ENCODE measurements at places on chromosomes 2 and 18.

DNA sequence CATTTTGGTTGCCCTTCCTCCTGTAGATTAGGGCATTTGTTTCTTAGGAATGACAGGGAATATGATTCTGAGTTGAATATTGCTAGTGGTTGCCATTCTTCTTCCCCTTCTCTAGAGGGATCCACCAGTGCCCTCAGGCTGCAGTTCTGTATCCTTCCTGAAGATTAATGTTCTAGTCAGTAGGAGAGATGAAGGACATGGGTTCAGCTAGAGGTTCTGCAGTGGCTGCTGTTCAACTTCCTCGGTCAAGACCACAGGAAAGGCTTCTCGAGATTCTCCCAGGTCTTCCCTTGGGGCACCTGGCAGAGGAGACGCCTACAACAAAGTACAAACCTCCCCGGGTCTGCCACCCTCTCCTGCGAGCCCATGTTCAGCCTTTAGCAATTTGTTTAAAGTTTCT, 325.5 kb downstream of the AFF3 start:
- DNase-seq, result no peak

DNA sequence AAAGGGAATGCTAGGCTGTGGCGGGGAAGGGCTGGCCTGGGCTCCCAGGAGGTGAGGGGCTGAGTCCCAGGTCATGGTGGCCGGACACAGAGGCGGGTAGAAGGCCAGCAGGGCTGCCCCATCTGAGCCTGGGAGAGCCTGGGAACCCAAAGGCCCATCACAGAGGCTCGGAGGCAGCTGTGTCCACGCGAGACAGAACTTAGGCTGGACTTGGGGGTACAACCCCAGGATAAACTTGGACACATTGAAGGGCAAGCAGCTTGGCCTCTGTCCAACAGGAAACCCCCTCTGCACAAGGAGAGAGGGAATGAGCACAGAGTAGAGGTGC, 95.9 kb downstream of the ZFP36L2 start:
- no peak for DNase-seq

GRCh38 chr2:5951471-5951870, 259.3 kb downstream of the SOX11 start:
- DNase-seq, result no peak

DNA sequence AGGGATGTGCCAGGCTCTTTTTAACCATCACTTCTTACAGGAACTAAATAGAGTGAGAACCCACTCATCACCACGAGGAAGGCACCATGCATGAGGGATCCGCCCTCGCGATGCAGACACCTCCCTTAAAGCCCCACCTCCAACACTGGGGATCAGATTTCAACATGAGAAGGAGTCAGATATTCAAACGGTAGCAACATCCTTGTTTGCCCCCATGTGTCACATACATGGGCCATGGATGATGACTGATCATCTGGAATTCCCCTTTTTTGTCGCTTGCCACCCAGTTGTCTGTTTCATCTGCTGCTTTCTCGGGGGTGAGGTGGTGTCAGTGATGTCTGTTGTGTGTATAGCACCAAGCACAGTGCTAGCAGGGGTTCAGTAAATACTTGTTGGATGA, 57.9 kb downstream of the NCK2 start:
- DNase-seq, result no peak

- DNase-seq, result no peak
Observed at GRCh38 chr2:233081232-233081730, 21.1 kb downstream of the INPP5D start.

GRCh38 chr2:231680992-231681852, 27.1 kb upstream of the PTMA start:
- DNase-seq, result no peak

DNA sequence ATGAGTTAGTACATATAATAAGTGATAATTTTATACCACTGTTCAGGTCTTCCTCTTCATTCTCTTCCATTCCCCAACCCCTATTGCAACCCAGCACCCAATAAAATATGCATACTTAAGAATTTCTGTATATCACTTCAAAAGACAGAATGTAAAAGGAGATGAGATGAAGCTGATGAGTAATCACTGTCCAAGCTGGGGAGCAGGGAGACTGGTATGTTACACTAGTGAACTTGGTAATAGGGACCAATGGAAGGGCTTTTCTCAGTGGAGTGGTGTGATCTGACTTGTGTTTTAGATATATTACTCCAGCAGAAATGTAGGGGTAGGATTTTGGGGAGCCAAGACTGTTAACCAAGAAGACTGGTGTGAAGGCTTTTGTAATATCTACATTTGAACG, 18.0 kb upstream of the ARHGAP28 start:
- no peak for DNase-seq

- DNase-seq, result no peak
Observed at GRCh38 chr2:238496756-238497609, 70.3 kb downstream of the ASB1 start.

GRCh38 chr2:193103064-193103463, 908.3 kb upstream of the TMEFF2 start:
- no peak for DNase-seq

DNA sequence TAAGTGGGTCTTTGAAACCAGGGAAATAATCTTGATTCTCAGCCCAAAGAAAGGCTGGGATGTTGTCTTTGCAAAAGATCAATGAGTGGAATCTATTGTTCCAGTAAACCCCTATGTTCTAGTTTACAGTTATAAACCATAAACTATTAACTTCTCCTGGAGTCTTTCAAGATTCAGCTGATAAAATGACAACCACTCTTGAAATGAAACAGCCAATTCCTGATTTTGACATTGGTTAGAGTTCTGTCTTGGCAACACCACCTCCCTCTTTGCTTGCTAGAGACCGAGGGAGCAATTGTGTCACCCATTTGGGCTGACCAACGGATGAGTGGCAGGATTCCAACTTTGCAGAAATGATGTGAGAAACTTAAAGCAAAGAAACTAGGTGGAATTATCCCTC, 746.9 kb downstream of the SLC4A3 start:
- DNase-seq, result no peak

DNA sequence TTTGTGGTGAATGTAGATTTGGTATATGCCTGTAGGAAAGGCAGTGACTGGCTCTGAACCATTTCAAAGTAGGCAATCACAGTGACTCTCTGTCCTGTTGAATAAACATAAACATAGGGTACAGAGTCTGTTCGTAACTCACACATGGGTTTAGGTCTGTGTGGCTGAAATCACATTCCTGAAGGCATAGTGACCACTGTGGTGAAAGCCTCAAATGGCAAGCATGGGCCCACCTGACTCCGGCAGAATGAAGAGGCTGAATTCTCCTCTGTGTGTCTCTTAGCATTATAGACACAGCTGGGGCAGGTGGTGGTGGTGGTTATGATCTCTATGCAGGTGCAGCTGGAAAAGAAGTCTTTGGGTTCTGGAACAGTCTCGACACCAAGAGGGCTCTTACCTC, 61.2 kb downstream of the ITGA6 start:
- no peak for DNase-seq

DNA sequence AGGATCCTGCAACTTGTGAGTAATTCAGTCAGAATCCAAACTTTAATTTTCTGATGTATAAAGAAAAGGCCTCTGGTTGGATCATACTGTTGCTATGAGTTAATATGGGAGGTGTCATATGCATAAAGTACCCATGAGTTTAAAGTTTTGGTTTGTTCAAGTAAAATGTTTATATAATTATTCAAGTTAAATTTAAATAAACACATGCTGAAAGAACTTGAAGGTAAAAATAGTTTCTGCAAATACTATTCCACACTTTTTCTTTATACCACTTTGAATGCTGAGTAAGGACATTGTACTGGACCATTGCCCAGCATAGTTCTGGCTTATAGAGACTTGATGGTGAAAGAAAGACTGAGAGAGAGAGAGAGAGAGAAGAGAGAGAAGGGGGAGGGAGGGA, 30.7 kb downstream of the PKP4 start:
- no peak for DNase-seq

GRCh38 chr2:219331560-219332213, 857 bp downstream of the RESP18 start:
- no peak for DNase-seq

GRCh38 chr2:85770786-85771409, 17.1 kb downstream of the ATOH8 start:
- DNase-seq, result no peak

- DNase-seq, result no peak
Observed at GRCh38 chr18:73156117-73156516, 288.3 kb upstream of the NETO1 start.

DNA sequence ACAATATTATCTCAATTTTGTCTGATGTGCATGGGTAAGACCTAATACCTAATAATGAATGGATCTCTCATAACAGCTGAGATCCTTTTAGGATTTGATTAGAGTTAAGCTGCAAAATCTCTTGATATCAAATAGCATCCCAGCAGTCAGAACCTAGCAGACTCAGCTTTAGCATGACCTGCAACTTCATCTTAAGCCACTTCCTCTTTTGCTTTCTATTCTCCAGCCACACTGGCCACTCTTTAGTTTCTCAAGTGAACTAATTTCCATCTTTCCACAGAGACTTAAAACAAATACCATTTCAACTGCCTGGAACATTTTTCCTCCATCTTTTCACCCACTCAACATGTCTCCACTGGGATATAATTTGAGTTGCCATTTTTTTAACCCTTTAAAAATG, 1251.6 kb upstream of the ZEB2 start:
- no peak for DNase-seq

GRCh38 chr2:232386490-232386739, 7.9 kb downstream of the ALPP start:
- DNase-seq, result no peak

GRCh38 chr18:44651918-44652572, 28.6 kb upstream of the SETBP1 start:
- DNase-seq, result no peak

DNA sequence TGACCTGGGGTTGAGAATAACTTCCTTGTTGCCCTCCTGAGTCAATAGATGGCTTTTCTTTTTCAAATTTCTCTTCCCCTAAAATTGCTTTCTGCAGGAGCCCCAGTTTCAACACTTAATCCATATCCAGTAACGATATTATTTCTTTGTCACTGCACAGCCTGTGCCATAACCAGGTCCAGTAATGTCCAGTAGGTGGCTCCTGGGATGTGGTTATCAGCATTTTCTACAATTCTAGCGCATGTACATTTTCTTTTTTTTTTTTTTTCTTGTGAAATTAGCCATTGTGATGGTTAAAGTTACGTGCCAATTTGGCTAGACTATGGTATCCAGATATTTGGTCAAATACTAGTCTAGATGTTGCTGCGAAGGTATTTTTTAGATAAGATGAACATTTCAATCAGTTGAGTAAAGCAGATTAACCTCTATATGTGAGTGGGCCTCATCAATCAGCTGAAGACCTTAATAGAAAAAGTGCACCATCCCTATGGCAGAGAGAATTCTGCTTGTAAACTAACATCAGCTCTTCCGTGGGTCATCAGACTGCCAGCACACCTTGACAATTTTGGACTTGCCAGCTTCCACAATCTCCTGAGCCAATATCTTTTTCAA, 72.9 kb upstream of the SCG2 start:
- DNase-seq, result no peak

GRCh38 chr2:54878182-54878581, 154.7 kb downstream of the EML6 start:
- no peak for DNase-seq

GRCh38 chr18:58180172-58180571, 136.1 kb downstream of the NEDD4L start:
- DNase-seq, result no peak

- DNase-seq, result peak; percentile 20
Observed at GRCh38 chr2:173741759-173742158, 223.4 kb downstream of the SP3 start.

DNA sequence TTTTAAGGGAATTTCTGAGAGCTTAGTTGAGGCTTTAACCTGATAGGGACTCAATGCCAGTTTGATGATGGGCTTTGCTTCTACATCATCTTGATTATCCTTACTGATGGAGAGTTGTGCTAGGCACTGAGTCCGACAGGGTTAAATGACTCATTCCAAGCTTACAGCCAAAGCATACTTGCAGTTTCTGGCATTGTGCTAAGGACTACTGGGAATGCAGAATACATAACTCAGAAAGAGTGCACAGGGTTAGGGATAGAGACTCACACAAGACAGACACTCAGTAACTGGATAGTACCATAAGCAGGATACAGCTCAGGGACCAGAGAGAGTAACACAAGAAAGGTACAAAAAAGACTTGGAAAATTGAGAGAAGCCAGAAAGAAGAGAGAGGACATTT, 94.1 kb upstream of the SLC14A2 start:
- no peak for DNase-seq

DNA sequence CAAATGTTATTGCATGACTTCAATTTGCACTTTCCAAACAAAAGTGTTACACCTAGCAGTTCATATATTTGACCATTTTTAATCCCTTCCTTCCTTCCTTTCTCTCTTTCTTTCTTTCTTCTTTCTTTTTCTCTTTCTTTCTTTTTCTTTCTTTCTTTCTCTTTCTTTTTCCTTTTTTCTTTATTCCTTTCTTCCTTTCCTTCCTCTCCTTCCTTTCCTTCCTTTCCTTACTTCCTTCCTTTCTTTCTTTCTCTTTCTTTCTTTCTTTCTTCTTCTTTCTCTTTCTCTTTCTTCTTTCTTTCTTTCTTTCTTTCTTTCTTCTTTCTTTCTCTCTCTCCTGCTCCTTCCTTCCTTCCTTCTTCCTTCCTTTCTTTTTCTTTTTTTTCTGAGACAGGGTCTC, 146.7 kb upstream of the ALKAL2 start:
- no peak for DNase-seq
